ENCODE measurements at places on chromosomes 2 and 18. TPM values are rescaled to one million over a fixed set of nuclear protein-coding genes. Genes with fewer than 3 reads are reported as not detected.

The DOK6 gene
- total RNA-seq = not detected

The DSC3 gene
- not detected for total RNA-seq

The SIX2 gene
- total RNA-seq = not detected

The CDK5R2 gene
- total RNA-seq = not detected

The LHCGR gene
- total RNA-seq = not detected

The TIGD1 gene
- 8.9 TPM for total RNA-seq

The ZNF532 gene
- 0.71 TPM for total RNA-seq

The APOB gene
- total RNA-seq = not detected

The CRYGD gene
- not detected for total RNA-seq

The ZC3H6 gene
- 3.3 TPM for total RNA-seq

The SH3YL1 gene
- 20.1 TPM for total RNA-seq

- peaks cover 14% of the 10 kb centered on the region for H3K4me1 ChIP-seq
- DNase-seq = no peak
- H3K27ac ChIP-seq = no peak overlapping the region
- no peaks in the 10 kb centered on the region for H3K27me3 ChIP-seq
These were observed 15.7 kb downstream of the CNDP2 start for GRCh38 chr18:74511823-74512222.

GRCh38 chr2:215723631-215724011 lies 287.8 kb upstream of the FN1 start:
- no peak for DNase-seq
- H3K4me1 ChIP-seq = no peaks in the 10 kb centered on the region
- H3K27ac ChIP-seq = no peak overlapping the region

- no peak overlapping the region for H3K27ac ChIP-seq
- peaks cover 10% of the 10 kb centered on the region for H3K4me1 ChIP-seq
- H3K36me3 ChIP-seq = no peaks in the 10 kb centered on the region
- H3K27me3 ChIP-seq = peaks cover 31% of the 10 kb centered on the region
These were observed 4.6 kb upstream of the FMNL2 start for GRCh38 chr2:152330235-152330866.

- peak overlapping the region; percentile 77 for H3K27ac ChIP-seq
- no peak for DNase-seq
- H3K4me3 ChIP-seq = peak overlapping the region; percentile 85
- peaks cover 18% of the 10 kb centered on the region for H3K4me1 ChIP-seq
- H3K36me3 ChIP-seq = peaks cover 13% of the 10 kb centered on the region
These were observed 728 bp downstream of the FAM168B start for GRCh38 chr2:131092458-131093005.

DNA sequence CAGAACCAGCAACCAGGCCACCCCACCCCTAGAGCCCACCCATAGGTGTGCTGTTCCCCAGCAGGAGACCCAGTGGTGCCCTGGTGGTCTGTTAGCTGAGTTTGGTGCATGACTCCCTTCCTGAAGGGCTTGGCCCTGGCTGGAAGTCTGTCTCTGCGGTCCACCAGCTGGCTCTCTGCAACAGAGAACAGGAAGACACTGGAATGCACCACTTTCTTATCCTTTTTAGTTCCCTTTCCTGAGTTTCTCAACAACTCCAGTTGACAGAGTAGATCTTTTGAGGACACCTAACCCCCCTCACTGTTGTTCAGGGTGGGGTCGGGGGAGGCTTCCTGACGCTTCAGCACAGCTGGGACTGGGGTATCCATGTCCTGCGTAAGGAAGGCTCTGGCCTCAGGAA lies 11.9 kb upstream of the RPL37A start:
- no peaks in the 10 kb centered on the region for H3K4me1 ChIP-seq
- no peak overlapping the region for H3K4me3 ChIP-seq
- H3K27me3 ChIP-seq = no peaks in the 10 kb centered on the region
- no peak overlapping the region for H3K27ac ChIP-seq
- DNase-seq = no peak

GRCh38 chr2:240142256-240142775 lies 1.9 kb upstream of the OTOS start:
- H3K36me3 ChIP-seq = no peaks in the 10 kb centered on the region
- no peak overlapping the region for H3K27ac ChIP-seq
- DNase-seq = no peak
- H3K4me1 ChIP-seq = peaks cover under 1% of the 10 kb centered on the region
- no peak overlapping the region for H3K4me3 ChIP-seq

GRCh38 chr2:69007169-69007568 lies 5.8 kb upstream of the ANTXR1 start:
- no peak for DNase-seq
- H3K4me1 ChIP-seq = no peaks in the 10 kb centered on the region
- no peaks in the 10 kb centered on the region for H3K36me3 ChIP-seq
- H3K4me3 ChIP-seq = no peak overlapping the region
- peaks cover 31% of the 10 kb centered on the region for H3K27me3 ChIP-seq
- no peak overlapping the region for H3K27ac ChIP-seq

DNA sequence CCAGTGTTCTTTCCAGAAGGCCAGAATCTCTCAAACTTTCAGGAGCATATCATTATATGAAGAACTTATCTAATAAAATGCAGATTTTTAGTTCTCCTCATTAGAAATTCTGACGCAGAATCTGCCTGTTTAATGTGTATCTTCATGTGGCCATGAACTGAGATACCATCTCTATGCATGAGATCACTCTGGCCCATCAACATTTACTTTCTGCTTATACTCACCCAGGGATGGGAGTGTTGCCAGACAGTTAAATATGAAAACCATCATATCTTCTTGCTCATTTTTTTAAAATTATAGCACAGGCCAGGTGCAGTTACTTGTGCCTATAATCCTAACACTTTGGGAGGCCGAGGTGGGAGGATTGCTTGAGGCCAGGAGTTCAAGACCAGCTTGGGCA lies 60.4 kb downstream of the MAPK4 start:
- no peak for DNase-seq
- H3K4me3 ChIP-seq = no peak overlapping the region
- H3K27me3 ChIP-seq = peaks cover 6% of the 10 kb centered on the region
- H3K36me3 ChIP-seq = no peaks in the 10 kb centered on the region

DNA sequence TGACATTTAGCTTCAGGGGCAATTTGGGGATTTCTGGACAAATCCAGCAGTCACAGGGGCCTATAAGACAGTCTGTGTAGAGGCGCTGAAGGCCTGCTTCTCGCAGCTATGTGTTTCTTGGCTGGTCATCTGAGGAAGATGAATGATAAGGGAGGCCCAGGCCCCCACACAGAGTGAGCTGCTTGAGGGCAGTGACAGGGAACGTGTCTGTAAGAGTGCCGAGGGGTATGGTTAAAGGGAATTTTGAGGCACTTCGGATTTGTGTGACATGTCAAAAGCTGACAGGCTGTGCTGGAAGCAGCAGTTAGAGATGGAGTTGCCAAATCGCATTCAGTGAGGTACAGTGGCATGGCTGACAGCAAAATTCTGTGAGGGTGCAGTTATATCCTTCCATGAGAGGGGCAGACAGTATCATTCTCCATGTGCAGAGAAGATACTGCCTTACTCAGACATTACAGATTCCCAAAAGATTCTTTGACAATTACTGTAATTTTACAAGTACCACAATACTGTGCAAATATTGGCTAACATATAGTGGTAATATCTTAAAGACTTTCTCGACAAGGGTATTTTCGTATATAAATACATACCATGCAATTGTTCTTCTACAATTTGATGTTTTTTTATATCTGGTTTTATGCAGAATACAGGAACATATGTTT lies 74.0 kb downstream of the CERS6 start:
- no peaks in the 10 kb centered on the region for H3K27me3 ChIP-seq
- H3K27ac ChIP-seq = no peak overlapping the region
- no peak for DNase-seq
- H3K4me3 ChIP-seq = no peak overlapping the region
- H3K4me1 ChIP-seq = peaks cover 24% of the 10 kb centered on the region

DNA sequence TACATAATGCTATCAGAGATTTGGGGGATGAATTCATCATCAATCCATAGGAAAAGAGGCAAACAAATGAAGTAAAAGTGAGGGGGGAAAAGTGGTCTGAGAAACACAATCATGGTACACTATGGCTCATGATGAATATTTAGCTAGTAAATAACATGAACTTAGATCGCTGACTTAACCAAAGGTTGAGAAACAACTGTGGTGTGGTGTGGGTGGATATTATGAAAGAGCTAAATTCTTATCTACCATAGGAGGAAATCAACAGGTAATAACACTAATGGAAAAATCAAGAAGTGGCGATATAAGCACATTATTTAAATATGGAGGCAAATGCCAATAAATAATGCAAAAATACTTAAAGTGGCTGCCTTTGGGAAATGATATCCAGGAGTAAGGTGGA lies 12.2 kb upstream of the TPRKB start:
- no peak for DNase-seq
- peaks cover 42% of the 10 kb centered on the region for H3K36me3 ChIP-seq
- H3K27me3 ChIP-seq = no peaks in the 10 kb centered on the region
- H3K4me3 ChIP-seq = no peak overlapping the region
- no peaks in the 10 kb centered on the region for H3K4me1 ChIP-seq

- no peak overlapping the region for H3K4me3 ChIP-seq
- no peak overlapping the region for H3K27ac ChIP-seq
- peaks cover 7% of the 10 kb centered on the region for H3K27me3 ChIP-seq
- H3K36me3 ChIP-seq = no peaks in the 10 kb centered on the region
These were observed 9.4 kb upstream of the PRLH start for GRCh38 chr2:237556773-237557632.

- no peak for DNase-seq
- H3K27ac ChIP-seq = no peak overlapping the region
- H3K27me3 ChIP-seq = peaks cover 3% of the 10 kb centered on the region
These were observed 37.8 kb upstream of the FZD5 start for GRCh38 chr2:207807516-207807915.

DNA sequence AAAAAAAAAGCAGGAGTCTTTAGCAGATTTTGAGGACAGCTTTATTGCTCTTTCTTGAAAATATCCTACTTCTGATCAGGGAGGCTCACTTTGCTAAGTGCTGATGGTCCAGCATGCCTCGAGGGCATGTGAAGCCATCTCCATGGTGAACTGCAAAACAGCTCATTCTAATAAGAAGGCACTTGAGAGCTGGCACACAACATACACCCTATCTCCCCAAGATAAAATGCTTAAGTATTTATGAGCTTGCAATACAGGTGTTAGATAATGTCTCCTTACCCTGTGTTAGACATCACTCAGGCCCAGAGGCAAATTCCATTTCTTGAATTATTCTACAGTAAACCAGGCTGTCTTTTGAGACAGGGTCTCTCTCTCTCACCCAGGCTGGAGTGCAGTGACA lies 2.7 kb downstream of the ENOSF1 start:
- H3K4me3 ChIP-seq = peak overlapping the region; percentile 31
- no peaks in the 10 kb centered on the region for H3K27me3 ChIP-seq
- H3K36me3 ChIP-seq = peaks cover 28% of the 10 kb centered on the region
- no peak overlapping the region for H3K27ac ChIP-seq
- peaks cover 38% of the 10 kb centered on the region for H3K4me1 ChIP-seq
- no peak for DNase-seq

GRCh38 chr2:146221826-146222225 lies 1623.0 kb upstream of the ACVR2A start:
- no peak overlapping the region for H3K4me3 ChIP-seq
- no peaks in the 10 kb centered on the region for H3K4me1 ChIP-seq
- H3K27me3 ChIP-seq = no peaks in the 10 kb centered on the region
- no peak for DNase-seq

- H3K36me3 ChIP-seq = peaks cover 40% of the 10 kb centered on the region
- H3K4me1 ChIP-seq = peaks cover 89% of the 10 kb centered on the region
- peak overlapping the region; percentile 67 for H3K4me3 ChIP-seq
- H3K27me3 ChIP-seq = no peaks in the 10 kb centered on the region
- H3K27ac ChIP-seq = peak overlapping the region; percentile 96
- DNase-seq = no peak
These were observed 60.8 kb downstream of the MBP start for GRCh38 chr18:77071711-77072292.

DNA sequence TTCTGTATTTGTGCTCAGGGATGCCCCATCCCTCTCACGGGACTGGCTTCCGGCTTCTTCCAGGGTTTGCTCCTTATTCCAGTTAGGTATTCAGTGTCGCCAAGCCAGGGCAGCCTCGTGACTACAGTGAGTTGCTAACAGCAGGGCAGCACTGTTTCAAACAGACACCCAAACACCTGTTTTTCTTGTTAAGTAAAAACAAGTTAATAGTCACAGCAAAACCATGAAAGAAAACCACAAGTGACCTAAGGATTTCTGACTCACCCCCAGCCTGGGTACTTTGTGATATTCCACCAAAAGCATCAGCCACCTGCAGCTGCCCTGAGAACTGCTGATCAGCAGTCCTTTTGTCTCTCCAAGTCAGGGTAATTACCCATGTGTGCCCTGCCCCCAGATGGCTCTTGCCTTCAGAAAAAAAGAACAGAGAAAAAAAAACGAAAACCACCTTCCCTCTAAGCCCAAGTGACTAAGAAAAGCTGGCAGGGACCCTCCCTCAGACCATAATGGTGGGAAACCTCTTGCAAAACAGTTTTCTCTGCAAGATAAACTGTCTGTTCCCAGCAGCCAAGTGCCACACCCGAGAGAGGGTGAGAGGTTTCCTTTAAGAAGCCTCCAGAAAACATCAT lies 178.2 kb downstream of the ANAPC1 start:
- H3K36me3 ChIP-seq = peaks cover 2% of the 10 kb centered on the region
- H3K27me3 ChIP-seq = peaks cover 2% of the 10 kb centered on the region
- peaks cover 93% of the 10 kb centered on the region for H3K4me1 ChIP-seq
- peak; percentile 65 for DNase-seq
- H3K4me3 ChIP-seq = peak overlapping the region; percentile 62
- H3K27ac ChIP-seq = peak overlapping the region; percentile 86

- H3K4me1 ChIP-seq = no peaks in the 10 kb centered on the region
- H3K4me3 ChIP-seq = no peak overlapping the region
- no peak for DNase-seq
- H3K27ac ChIP-seq = no peak overlapping the region
- H3K36me3 ChIP-seq = no peaks in the 10 kb centered on the region
These were observed 124.9 kb downstream of the GALNT14 start for GRCh38 chr2:31013301-31013700.

DNA sequence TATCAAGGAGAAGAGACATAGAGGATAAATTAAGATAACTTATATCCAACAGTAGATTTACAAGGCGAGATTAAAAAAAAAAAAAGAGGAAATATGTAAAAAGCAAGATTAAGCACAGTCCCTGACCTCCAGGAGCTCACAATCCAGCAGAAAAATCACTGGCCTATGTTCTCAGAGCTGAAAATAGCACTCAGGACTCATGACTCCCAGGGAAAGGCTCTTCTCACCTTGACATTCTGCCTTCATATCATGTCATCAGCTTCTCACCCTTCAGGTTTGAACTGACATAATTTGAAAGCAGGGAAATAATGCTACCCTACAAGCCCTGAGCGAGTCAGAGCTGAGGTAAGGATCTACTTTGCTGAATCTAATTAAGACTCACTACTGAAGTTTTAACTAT lies 82.8 kb downstream of the L3MBTL4 start:
- H3K4me3 ChIP-seq = no peak overlapping the region
- H3K36me3 ChIP-seq = no peaks in the 10 kb centered on the region
- H3K4me1 ChIP-seq = no peaks in the 10 kb centered on the region
- no peaks in the 10 kb centered on the region for H3K27me3 ChIP-seq
- no peak overlapping the region for H3K27ac ChIP-seq

DNA sequence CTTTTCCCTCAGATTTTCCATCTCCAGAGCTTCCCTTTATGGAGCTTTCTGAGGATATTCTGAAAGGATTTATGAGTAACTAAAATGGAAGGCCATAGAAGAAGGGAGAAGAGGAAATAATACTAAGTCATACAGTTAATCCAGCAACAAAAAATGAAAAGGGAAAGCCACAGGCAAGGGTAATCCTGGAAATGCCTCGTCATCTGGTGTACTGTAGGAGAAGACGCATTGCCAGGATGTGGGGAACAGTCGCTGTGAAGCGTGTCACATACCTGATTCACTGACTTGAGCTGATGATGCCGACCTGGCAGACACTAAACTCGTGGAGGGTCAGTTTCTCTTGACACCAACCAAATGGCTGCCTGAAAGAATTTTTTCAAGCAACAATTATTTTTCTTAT lies 34.7 kb upstream of the ALPP start:
- H3K4me1 ChIP-seq = no peaks in the 10 kb centered on the region
- H3K4me3 ChIP-seq = no peak overlapping the region
- peaks cover 18% of the 10 kb centered on the region for H3K27me3 ChIP-seq
- no peaks in the 10 kb centered on the region for H3K36me3 ChIP-seq
